Panc1 (cell line): ENCODE measurements at places on chromosomes 7 and 10. TPM values are rescaled to one million over a fixed set of nuclear protein-coding genes. Genes with fewer than 3 reads are reported as not detected.

JMJD1C gene
- 88.3 TPM for total RNA-seq

RSPH10B gene
- total RNA-seq = 0.26 TPM

DNA sequence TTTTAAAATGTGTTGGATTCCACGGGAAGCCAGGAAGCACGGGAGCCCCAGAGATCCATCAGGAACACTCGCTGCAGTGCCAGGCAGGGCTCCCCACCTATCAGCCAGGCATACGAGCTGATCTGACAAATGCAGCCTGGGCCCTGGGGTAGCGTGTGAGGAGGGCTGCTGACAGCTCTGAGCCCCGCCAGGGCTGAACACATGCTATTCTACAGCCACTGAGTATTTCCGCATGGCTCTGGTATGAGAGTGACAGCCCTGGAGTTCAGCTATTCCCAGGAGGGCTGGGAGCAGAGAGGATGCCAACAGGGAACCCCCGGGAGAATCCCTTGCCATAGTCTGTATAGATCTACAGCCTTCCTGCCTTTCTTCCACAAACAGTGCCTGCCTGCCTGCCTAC, 237.3 kb upstream of the ZMIZ1 start:
- DNase-seq = no peak

DNA sequence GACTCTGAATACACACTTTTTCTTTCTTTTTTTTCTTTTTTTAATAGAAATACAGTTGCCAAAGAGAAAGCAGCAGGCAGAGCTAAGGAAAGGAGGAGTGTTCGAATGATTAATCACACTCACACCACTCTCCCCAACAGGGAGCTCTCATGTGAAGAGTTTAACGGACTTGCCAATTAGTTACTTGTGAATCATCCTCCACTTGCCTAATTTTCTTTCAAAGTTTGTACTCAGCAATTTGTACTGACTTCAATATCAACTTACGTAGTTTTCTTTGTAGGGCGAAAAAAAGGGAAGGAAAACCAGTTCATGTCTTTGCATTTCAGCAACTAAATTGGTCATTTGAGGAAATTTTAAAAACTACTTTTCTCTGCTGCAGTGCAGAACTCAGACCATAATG, 109.2 kb downstream of the PIP4K2A start:
- DNase-seq = no peak

PAPOLB gene
- not detected for total RNA-seq

- DNase-seq = peak; percentile 75
Measured at GRCh38 chr7:16345979-16346958, 75.1 kb downstream of the CRPPA start.

DNA sequence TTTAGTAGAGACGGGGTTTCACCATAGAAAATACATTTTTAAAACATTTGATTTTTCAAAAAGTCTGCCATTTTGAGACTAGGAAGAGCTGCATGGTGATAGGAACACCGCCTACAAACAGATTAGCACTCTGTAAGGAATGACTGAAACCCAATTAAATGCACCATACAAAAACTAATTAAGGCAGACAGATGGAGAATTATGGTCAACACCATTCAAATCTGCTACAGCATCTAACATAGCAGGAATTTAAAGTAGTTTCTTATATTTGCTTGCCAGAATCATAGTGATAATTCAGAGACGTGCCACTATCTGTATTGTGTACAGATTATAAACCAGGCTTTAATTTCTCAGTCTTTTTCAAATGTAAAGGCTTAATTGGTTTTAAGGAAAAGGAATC, 68.2 kb downstream of the ENO4 start:
- no peak for DNase-seq

DNA sequence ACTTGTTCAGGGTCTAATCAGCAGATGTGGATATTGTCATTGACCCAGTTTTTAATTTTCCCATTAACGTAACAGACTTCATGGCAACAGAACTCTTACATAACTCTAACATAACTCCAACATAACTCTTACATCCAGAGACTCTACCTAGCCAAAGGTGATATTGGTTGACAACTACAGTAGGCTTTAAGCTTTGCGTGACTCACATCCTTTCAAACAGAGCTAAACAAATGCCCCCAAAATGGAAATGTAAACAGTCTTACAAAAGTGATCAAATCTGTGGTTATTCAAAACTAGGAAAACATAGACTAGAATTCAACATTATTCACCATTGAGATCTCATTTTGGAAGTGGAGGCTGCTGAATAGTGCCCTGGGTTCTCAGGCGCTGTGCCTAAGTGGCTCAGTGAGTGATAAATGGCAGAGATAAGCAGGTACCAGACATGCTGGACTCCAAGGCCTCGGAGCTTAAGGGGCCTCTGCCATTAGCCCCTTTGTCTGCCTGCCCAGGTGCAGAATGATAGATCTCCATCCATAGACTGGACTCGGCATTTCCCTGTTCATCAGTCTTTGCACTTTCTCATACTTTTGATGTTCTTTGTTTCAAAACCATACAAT, 34.3 kb upstream of the BTBD16 start:
- DNase-seq = no peak

CEP41 gene
- 13.2 TPM for total RNA-seq

DNA sequence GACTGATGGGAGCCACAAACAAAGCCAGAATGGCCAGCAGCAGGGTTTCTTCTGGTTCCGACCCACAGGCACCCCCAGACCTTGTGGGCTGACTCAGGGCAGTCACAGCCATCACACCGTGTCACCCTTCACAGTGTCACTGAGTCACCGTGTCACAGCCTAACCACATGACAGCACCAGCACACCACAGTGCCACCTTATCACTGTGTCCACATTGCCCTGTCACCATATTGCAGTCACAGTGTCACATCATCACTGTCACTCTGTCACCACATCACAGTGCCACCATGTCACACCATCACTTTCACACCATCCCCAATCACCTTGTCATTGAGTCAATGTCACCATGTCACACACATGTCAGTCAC, 77.0 kb downstream of the OAT start:
- no peak for DNase-seq

DNA sequence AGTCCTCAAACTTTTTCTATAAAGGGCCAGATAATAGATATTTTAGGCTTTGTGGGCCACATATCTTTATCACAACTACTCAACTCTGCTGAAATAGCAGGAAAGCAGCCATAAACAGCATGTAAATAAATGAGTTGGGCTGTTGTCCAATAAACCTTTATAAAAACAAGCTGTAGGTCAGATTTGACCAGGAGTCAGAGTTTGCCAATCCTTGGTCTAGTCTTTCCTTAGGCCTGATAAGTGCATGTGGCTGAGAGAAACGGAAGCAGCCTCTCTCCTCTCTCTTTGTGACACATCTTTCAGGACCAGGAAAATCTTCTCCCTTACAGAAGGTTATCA, 724.5 kb downstream of the GRID1 start:
- no peak for DNase-seq

- DNase-seq = no peak
Measured at GRCh38 chr7:53094827-53095226, 59.4 kb downstream of the POM121L12 start.

CLEC2L gene
- total RNA-seq = not detected

DNA sequence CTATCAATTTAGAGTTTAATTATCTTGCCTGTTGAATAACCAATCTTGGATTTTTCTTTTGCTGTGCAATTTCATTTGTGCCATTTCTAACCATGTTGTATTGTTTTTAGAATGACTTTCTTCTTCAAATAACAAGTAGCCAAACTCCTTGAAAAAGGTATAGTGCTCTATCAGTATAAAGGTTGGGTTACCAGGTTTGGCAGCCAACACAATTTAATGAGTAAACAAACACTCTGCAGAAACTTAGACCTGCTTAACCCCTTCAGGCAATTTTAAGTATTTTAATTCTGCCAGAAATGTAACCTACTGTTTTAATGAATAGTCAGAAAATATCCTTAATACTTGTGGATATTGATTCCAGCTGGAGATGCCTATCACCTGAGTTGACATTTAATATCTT, 299.8 kb downstream of the ARL4A start:
- no peak for DNase-seq

PTEN gene
- total RNA-seq = 88.9 TPM

DNA sequence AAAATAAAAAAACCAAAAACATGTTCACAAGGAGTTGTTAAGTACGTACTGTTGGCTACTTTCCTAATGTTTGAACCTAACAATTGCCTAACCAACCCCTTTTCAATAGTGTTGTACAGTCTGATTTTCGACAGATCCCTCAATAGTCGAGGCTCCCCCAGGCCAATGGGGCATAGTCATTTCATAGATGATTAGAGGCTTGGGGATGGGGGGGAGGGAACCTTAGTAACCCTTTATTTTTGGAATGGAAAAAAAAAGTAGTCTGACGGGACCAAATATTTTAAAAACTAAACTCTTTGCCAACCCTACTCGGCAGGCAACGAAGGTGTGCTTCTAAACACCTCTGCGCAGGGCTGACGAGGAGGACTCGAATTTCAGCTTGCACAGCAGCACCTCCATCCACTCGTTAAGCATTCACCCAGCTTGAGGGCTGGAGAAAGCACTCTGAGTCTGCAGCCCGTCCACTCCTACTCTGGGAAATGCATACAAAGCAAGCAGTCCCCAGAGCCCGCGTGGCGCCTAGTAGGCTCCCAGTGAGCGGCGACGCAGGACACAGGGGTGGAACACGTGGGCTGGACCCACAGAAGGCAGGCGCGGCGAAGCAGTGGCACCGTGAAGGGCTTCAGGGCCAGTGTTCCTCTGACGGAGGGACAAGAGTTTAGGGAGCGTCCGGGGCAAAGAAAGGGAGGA, 899 bp downstream of the PUS7 start:
- DNase-seq = no peak

- no peak for DNase-seq
Measured at GRCh38 chr7:50421043-50421442, 29.1 kb downstream of the FIGNL1 start.

GRCh38 chr10:101687071-101687658, 7.8 kb downstream of the FBXW4 start:
- no peak for DNase-seq

HDAC9 gene
- 17.1 TPM for total RNA-seq

- DNase-seq = no peak
Measured at GRCh38 chr7:31129067-31129466, 77.0 kb downstream of the ADCYAP1R1 start.

DNA sequence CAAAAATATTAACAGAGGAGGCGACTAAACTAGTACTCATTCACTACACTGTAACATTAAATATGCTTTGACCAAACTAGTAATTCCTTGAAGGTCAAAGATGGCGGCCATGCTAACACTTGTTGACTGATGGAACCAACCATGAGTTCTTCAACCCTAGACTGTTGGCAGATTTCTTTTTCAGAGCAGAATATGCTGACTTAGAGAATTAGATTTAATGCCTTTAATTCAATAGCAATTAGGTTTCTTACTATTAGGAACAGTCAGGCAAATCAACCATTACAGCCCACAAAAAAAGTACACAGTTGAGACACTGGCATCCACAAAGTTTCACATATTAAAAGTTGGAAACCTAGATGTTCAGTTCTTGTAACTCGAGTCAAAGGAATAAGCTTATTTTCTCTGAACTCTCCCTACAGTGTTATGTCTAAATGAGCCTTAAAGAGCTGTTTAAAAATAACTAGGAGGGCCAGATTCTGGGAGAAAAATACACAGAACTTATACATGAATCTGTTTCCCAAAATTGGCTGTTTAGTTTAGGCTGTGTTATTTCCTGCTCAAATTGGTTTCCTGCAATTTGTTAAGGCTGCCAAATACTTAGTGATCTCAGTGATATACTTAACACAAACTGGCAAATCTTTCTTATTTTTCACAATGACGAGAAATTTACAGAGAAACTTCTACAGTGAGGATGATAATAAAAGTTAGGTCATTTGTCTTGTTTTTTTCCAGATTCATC, 17.6 kb downstream of the CHCHD3 start:
- no peak for DNase-seq

- no peak for DNase-seq
Measured at GRCh38 chr10:21705142-21705827, 171.3 kb downstream of the MLLT10 start.

- DNase-seq = peak; percentile 48
Measured at GRCh38 chr7:92831716-92832533, 4.4 kb downstream of the CDK6 start.

ZNF25 gene
- total RNA-seq = 2.9 TPM

PTF1A gene
- total RNA-seq = not detected

DNA sequence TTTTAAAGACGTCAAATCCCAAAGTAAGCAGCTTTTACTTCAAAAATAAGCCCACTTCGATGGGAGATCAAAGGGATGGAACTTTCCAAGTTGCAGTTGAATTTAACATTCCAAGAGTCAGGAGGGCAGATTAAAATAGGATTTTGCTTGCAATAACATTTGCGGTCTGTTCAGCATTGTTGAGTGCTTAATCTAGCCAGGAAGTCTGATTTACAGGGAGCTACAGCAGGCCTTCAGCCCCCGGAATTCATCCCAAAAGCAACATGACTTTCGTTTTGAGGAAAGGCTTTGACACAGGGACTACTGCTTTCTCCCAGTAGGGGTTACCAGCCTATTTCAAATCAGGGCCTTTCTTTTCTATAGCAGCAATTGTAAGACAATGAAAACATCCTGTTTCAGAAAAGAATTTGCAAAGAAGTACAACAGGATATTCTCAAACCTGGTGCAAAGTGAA, 279.6 kb upstream of the PITRM1 start:
- no peak for DNase-seq

SAP25 gene
- 3.0 TPM for total RNA-seq

DNA sequence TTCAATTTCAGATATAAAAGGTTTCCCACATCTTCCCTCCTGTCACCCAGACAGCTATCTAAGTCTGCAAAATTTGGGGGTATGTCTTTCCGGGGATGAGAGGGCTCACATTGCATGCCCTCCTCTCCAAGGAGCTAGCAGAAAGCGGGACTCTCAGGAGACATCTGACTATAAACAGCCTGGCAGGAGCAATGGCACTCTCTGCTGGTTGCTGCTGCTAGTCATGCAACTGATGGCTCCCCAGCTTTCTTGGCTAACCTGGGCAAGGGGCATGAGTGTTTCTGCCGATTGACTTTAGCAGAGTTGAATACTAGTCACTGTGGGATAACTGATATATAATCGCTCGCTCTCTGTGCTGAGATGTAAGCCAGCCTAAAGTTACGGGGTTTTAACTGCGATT, 12.0 kb downstream of the TBX20 start:
- DNase-seq = no peak

DNA sequence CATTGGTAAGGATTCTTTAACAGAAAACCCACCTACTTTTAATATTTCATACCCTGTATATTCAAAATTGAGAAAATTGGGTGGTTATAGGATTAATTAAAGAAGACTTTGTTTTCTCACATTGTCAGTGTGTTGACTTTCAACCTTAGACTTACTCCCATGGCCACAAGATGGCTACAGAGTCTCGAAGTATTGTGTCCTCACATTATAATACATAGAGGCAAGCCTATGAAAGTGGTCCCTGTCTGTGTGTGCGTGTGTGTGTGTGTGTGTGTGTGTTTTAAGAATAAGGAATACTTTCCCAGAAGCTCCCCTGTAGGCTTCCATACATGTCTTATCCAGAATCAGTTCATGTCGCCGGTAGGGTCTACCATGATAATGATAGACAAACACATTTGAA, 180.0 kb downstream of the PHF14 start:
- DNase-seq = no peak

- no peak for DNase-seq
Measured at GRCh38 chr10:88526501-88527105, 56.5 kb downstream of the RNLS start.
